CD4-positive, alpha-beta T cell treated with Interleukin-4 for 4 hours (primary cell): ENCODE measurements at places on chromosomes 5 and 9.

GRCh38 chr9:97694769-97695168, 2.4 kb downstream of the XPA start:
- DNase-seq = no peak

GRCh38 chr9:75372499-75373268, 284.4 kb downstream of the OSTF1 start:
- DNase-seq = no peak

DNA sequence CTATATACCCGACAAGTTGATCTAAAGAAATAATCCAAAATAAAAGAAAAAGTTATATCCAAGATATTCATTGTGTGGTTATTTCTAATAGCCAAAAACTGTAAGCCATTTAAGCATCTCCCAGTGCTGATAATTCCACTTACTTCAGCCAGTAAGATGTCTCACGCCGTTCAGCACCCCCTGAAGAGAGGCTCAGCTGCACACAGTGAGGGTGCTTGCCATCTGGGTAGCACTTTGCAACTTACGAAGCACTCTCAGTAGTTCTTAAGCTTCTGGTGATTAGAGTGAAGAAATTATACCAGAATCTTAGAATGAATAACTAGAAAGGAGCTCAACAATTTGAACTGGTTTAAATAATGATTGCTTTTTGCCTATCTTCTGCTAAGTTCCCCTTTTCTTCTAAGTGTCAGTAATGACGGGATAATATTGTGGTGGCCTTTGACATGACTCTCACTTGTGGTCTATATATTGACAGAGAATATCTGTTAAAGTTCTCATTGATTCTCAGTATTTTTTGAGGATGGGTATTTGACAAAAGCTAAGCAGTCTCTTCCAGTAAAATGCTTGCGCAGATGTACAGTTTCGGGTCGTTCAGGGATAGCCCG, 26.2 kb upstream of the LTC4S start:
- DNase-seq = no peak

GRCh38 chr9:8860925-8861324, 1061.3 kb upstream of the DMAC1 start:
- no peak for DNase-seq

DNA sequence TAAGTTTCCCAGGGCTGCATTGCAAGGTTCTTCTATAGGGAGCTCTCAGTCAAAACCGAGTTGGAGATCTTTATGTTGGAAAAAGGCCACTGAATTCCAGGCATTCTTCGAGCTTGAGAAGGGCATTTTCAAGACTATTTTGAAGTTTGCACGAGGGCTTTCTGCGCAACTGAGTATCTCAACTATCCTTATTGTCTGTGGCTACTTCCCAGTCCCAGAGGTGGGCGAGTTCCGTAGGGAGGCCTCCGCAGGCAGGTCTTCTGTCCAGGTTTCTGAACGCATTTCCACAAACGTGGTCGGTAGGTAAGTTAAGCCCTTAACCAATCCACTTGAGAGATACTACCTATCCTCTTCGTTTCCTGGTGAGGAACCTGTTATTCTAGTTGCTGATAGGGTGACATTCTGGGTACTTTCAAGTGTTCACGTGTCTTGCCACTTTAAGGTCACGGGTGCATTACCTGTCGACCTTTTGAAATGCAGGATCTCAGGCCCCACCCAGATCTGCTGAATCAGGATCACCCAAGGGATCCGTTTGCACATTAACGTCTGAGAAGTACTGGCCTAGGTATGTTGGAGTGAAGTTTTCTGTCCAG, 51.4 kb upstream of the TJP2 start:
- DNase-seq = no peak

DNA sequence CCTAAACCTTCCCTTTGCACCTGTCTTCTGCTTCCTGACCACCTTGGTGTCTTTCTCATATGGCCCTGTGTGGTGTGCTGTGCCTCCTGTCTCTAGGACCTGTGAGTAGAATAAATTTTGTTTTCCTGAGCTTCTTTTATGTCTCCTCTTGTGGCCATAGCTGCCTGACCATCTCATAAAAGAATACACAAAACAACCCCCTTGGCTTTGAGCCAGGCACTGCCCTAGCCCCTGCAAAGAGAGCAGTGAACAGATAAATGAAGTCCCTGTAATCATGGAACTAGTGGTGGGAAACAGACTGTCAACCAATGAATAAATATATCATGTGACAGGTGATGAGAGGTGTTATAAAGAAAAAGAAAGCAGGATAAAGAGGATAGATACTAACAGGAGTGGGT, 485.1 kb downstream of the CSNK1G3 start:
- no peak for DNase-seq

- DNase-seq = no peak
These were observed 95.1 kb downstream of the PBX3 start for GRCh38 chr9:125842242-125842641.

DNA sequence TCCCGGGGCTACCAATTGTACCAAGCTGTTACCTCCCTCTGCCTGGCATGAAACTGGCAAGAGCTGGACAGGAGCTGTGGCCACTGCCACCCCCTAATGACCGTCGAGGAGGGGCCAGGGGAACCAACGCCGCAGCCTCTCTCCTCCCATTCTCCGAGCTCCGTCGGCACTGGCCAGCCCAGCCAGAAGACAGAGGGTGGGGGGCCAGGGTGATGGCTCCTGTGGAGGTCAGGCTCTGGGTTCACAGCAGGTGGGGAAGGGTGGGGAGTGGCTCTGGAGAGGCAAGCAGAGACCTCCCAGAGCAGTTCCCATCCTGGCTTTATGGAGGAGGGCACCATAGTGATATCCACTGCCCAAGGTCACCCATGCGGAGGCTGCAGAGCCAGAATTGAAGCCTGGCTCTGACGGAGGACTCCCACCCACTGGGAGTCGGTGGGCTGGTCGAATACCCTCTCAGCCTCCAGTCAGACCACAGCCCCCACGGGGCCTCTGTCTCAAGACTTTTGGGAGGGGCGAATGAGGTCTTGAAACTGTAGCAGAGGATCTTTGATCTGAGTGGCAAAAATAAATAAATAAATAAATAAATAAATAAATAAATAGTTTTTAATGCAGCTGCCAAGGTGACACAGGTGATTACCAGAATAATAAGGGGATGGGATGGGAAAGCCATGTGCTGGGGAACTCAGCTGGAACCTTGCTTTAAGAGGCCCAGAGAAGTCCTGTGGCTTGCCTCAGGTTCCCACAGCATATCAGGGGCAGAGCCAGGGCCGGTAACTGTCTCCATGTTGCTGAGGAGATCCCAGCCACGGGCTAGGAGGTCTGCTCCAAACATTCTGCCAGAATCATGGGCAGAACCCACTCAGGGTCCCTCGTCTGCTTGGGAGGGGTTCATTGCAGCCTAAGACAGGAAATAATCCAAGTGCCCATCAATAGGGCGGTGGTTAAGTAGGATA, 42.5 kb upstream of the NEURL1B start:
- DNase-seq = no peak

DNA sequence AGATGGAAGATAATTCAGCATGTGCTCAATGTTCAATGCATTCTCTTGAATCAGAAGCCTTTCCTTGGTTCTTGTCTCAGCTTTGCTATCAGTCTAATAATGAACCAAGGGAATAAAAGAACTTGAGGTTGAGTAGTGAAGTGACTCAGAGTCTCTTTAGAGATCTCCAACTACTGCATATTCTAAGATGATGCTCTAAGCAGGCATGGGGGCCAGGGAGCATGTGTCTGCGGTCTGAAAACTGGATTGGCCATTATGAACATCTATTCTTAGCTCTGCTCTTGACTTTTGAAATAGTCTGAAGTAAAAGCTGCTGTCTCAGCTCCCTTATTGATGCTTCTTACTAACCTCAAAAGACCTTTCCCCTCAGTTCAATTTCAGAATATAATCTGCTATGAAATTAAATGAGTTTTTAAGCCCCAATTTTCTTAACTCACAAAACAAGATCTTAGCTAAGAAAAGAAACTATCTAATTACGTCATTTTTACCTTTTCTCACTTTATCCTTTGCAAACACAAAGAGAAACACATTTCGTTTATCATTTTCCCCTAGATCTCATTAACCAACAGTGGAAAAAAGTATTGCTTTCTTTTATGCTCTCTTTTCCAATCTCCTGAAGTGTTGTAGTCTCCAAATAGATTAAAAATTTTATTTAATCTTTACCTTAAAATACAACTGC, 44.8 kb downstream of the PLCXD3 start:
- DNase-seq = no peak

GRCh38 chr5:94288937-94289336, 329.5 kb downstream of the KIAA0825 start:
- no peak for DNase-seq

DNA sequence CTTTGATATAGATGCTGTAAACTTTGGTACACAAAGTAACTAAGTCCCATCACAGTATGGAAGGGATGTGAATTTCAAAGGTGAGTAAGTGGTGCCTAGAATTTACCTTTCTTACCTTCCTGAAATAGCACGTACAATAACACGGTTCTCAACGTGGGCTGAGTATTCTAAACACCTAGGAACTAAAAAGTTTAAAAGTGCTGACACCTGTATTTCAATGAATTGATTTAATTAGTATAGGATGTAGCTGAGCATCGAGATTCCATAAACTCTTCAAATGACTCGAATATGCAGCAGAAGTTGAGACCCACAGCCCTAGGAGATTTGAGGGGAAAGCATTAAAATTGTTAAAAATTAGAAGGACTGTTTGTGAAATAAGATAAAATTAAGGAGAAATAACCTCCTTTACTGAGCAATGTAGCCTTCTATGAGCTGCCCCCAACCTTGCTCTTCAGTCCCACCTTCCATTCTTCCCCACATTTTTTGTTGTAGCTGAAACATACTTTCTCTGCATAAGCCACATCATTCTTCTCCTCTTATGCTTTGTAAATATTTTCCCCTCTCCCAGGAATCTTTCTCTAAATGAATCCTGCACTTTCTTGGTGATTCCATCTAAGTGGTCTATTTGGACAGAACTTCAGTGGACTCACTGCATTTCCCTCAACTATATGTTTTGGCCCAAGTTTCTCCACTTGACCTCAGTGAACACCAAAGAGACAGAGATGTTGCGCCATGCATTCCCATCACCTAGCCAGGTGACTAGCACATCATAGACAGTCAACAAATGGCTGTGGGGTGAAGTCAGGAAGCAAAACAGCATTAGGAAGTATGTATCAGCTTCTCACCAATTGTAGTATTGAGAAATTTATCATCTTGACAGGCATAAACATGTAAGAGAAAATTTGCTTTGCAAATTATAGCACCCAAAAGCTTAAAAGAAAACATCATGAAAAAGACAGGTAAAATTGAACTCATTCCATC, 156.5 kb upstream of the TAS2R1 start:
- DNase-seq = no peak

GRCh38 chr5:113020461-113021273, 44.1 kb downstream of the DCP2 start:
- DNase-seq = peak; percentile 51

DNA sequence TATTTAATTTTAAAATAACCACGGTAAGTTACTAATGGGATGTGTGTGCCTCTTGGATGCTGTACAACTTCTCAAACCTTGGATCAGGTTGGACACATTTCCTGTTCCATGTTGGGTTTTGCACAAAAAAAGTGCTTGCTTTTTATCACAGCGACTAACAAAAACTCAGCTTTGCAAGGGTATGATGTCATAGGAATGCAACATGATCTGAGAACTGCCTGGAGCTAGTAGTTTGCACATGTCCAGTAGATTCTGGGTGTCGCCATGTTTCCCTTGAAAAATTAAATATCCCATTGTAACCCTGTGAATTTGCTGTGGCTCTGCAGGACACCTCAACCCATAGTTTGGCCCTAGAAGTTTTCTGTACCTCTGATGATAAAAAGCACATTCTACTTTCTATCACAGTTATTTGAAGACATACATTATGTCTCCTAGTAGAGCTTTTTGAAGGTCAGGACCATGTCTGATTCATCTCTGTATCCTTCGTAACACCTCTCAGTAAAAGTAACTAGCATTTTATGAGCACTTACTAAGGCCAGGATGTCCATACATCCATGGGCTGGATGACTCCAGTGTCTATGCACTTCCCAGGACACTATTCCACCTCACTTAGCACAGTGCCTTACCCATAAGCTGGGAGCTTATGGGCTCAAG, 11.5 kb upstream of the FRMPD1 start:
- DNase-seq = no peak

DNA sequence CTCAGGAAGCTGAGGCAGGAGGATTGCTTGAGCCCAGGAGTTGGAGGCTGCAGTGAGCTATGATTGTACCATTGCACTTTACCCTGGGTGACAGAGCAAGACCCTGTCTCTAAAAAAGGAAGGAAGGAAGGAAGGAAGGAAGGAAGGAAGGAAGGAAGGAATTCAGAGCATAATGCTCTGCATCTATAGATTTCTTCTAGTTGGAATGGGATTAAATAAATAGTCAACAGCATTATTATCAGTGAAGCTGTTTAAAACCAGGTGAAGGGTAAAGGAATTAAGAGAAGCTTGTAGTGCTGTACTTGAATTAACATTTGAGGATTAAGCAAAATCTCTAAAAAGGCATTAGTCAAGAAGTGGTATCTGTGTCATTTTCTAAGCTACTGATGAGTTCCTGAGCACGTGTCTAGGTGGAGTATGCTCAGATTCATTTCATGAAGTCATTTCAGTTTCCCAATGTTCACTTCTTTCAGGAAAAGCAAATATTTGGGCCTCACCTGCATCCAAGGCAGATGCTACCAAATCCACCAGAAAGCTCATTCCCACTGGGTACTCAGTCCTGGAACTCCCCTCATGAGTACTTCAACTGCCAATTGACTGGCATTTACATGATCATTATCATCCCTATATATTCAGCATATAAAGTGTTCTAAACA, 8.4 kb downstream of the PDE6A start:
- no peak for DNase-seq

- DNase-seq = no peak
These were observed 136.0 kb upstream of the NREP start for GRCh38 chr5:111892949-111893348.

DNA sequence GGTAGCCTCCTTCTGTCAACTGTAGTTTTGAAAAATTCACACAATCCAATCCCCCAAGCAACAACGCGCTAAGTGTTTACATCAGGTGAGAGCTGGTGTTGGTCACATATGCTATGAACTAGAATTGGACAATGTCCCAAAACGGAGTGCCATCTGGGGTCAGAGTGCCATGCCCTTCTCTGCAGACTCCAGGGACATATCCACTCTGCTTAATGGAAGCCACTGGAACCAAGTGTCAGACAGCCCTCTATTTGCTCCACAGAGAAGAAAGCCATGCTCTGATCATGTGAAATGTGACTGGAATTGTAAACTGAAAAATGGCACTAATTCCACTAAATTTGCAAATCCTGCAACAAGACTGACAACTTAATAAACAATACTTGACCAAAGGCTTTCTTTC, 12.2 kb downstream of the ABCA1 start:
- no peak for DNase-seq

- no peak for DNase-seq
These were observed 24.6 kb downstream of the ANXA6 start for GRCh38 chr5:151132963-151133362.

GRCh38 chr9:38761339-38761738, 41.4 kb upstream of the FAM240B start:
- no peak for DNase-seq

GRCh38 chr5:167967494-167968177, 323.8 kb upstream of the WWC1 start:
- DNase-seq = no peak
